ENCODE measurements at places on chromosomes 12 and 14. TPM values are rescaled to one million over a fixed set of nuclear protein-coding genes. Genes with fewer than 3 reads are reported as not detected.

CMKLR1 gene
- 13.3 TPM for polyA plus RNA-seq

KRT77 gene
- polyA plus RNA-seq = not detected

PPM1H gene
- 10.8 TPM for polyA plus RNA-seq

OTUB2 gene
- 4.3 TPM for polyA plus RNA-seq

FOXN4 gene
- 1.6 TPM for polyA plus RNA-seq

SAMD15 gene
- 3.0 TPM for polyA plus RNA-seq

KLRD1 gene
- 1.0 TPM for polyA plus RNA-seq

KRT72 gene
- 0.38 TPM for polyA plus RNA-seq

STX2 gene
- polyA plus RNA-seq = 26.1 TPM

- DNase-seq = no peak
Observed at GRCh38 chr14:53652068-53652467, 304.6 kb downstream of the BMP4 start.

GRCh38 chr12:109926488-109927210 is 26.6 kb downstream of the TCHP start:
- no peak for DNase-seq

DNA sequence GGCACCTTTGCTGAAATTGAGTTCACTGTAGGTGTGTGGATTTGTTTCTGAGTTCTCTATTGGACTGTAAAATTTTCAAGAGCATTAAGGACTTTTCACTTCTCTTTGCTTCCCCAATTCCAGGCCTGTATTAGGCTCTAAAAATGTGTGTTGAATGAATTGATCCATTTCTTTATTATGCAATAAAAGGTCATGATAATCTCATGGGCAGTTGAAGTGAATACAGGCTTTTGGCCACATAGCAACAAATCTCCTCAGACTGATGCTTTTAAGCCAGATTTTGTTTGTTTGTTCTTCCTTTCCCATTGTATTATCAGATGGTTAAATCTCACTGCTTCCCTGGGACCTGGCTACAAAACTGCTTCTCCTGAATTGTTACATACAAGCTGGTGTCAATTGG is 258.0 kb upstream of the FAR2 start:
- no peak for DNase-seq

DNA sequence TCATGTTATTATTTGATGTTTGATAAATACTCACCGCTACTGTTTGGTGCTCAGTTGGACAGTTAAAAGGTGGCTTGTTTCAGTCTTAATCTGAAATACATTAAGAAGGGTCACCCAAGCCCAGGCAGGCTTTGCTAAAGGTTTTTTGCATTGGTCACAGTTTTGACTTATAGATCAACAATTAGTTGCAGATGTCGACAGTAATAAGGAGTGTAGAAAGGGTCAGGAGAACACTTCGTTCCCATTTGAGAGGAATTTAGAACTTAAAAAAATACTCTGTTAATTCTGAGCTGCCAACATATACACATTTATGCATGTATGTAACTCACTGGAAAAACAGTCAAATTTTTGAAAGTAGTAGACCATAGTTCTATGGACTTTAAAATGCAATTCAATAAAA is 130.3 kb downstream of the TMEM30B start:
- no peak for DNase-seq

GRCh38 chr14:55688566-55688965 is 108.6 kb downstream of the KTN1 start:
- no peak for DNase-seq

DNA sequence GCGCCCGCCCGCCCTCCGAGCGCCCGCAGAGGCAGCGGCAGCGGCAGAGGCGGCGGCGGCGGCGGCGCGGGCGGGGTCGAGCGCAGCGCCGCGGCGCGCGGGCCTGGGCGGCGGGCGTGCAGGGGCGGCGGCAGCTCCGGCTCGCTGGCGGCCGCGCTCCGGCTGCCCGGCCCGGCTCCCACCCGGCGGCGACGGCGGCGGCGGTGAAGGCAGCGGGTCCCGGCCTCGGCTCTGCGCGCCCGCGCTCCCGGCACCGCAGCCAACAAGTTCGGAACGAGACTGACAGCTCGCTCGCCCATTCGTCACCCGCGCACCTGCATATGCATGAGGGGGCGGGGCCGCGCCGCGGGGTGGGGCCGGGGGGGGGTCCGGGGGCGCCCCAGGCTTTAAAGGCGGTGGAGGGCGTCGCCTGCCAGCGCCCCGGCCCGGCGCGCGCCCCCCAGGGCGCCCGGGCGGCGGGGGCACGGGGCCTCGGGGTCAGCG is at the start of gene JAG2:
TSS of gene JAG2 (minus strand) at position 281 of the 483 bp plus-strand sequence. CDS start 356 bp downstream, outside the sequence.
- no peak for DNase-seq

DNA sequence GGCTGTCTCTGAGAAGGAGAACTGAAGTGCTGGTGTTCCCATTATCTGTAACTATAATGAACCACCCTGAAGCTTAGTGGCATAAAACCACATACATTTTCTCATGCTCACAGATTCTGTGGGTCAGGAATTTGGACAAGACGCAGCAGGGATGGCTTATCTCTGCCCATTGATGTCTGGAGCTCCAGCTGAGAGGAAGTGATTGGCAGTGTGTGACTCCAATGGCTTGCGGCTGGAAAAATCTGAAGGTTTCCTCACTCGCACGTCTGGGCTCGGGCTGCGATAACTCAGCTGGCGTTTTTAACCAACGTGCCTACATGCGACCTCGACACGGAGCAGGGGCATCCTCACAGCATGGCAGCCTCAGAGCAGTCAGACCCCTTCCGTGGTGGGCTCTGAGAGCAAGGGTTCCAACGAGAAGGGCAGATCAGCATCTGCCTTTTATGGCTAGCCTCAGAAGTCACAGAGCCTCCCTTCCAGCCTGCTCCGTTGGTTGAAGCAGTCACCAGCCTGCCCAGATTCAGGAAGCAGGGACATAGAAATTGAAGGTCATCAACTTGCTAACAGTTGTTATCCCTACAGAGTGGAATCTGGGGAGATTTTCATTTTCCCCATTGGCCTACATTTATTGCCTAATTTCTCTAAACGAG is 143.3 kb upstream of the BCL2L14 start:
- peak; percentile 24 for DNase-seq

- no peak for DNase-seq
Observed at GRCh38 chr14:64092940-64093339, 201.2 kb downstream of the ESR2 start.

DNA sequence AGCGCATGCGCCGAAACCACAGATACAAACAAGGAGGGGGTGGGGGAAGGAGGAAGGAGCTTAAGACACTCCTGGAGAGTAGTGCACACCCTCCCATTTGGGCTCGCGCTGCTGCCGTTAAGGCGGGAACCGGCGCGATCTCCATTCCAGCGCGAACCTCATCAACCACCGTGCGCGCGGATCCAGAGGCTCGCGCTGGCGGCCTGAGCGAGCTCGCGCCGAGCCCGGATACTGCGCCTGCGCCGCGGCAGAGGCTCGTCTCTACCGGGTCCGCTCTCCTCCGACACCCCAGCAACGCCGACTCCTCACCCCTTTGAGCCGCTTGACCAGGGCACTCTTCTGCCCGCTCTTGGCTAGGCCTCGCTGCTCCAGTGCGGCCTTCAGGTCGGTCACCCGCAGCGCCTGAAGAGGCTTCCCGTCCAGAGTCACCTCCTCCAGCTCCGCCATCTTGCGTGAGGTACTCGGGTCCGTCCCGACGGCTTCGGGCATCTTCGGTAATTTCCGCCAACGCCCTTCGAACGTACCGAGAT is at the start of gene ACIN1:
TSS of gene ACIN1 (minus strand) at position 471 of the 530 bp plus-strand sequence. CDS start at position 447, 24 bp downstream.
- peak; percentile 90 for DNase-seq

DNA sequence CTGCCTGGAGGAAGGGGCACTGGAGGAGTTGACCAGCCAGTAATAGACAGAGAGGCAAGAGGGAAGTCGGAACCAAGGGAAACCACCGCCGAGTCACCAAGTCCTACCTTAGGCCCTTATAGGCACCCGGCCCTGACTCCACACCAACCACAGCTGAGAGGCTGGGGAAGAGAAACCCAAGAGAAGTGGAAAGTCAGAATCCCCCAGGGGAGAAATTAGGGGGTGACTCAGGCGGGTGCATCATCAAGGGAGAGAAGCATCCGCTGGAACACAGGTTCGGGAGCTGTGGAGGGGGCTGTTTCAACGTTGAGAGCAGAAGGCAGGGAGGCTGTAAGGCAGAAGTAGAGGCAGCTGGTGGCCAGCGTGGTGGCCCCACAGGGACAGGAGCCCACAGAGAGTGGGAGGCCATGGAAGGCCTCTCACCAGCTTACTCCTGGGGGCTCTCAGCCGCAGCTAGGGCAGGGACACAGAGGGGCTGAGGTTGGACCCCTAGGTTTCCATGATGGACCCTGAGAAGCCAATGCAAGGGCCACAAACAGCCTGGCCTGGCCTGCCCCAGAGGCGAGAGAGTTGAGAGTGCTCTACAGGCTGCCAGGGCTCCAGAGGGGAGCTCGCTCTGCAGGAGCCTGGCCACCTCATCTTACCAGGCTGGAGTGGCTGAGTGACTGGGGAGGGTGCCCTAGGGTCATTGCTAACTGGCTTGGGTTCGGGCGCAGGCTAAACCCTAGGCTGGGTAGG is 1.4 kb upstream of the TRMT61A start:
- DNase-seq = no peak

DNA sequence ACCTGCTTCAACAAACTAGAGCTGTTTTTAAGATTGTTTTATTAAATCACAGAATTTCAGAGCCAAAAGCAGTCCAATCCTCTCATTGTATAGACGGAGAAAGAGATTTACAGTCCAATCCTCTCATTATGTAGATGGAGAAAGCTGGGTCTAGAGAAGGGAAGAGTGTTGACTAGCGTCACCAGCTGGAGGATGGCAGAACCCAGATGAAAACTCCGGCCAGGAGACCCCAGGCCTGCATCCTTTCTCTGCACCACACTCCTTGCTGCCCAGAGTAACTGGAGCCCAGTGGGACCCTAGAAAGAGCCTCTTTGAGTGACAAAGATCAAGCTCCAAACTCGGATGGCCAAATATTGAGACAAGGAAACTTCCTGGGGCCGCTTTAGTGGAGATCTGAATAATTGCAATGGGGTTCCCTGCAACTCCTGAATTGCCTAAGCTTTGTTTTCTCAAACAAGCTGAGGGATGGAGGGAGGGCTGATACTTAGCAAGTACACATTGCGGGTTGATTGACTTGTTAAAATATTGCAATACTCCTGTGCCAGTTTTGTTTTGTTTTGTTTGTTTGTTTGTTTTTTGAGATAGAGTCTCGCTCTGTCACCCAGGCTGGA is 12.5 kb downstream of the AMDHD1 start:
- no peak for DNase-seq

- DNase-seq = no peak
Observed at GRCh38 chr14:57486767-57487379, 6.8 kb downstream of the CCDC198 start.
